CD4-positive, alpha-beta T cell treated with Interleukin-6 at 100 ng/mL for 8 hours (primary cell): ENCODE measurements at places on chromosomes 5 and 9.

DNA sequence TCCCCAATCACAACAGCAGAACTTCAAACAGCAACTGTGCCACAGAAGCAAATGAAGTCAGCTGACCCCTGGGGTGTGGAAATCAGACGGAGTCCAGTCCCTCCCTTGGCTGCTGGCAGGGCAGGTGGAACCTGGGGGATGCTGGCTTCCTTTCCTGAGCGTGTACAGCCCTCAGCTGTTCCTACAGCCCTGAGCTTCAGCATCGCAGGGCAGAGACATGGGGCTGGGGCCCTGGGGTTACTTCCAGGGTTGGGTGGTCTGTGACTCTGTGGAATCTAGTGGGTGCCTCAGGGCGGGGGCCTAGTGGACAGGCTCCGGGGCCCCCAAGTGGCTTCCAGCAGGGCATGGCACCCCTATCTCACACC, 7.3 kb upstream of the RXRA start:
- DNase-seq, result no peak

DNA sequence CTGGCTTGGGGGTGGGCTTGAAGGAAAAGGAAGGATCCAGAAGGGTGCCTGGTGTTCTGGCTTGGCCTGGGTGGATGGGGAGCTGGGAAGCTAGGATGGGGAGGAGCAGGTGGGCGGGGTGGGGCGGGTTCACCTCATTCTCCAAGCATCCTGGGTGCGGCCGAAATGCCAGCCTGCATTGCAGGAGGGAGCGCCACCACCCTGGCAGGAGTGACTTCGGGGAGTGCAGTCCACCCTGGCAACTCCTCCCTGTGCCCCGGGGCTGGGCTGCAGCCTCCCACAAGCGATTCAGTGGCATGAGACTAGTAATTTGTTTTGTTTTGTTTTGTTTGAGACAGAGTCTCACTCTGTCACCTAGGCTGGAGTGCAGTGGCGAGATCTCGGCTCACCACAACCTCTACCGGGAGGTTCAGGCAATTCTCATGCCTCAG, 5.5 kb downstream of the TTC16 start:
- no peak for DNase-seq

DNA sequence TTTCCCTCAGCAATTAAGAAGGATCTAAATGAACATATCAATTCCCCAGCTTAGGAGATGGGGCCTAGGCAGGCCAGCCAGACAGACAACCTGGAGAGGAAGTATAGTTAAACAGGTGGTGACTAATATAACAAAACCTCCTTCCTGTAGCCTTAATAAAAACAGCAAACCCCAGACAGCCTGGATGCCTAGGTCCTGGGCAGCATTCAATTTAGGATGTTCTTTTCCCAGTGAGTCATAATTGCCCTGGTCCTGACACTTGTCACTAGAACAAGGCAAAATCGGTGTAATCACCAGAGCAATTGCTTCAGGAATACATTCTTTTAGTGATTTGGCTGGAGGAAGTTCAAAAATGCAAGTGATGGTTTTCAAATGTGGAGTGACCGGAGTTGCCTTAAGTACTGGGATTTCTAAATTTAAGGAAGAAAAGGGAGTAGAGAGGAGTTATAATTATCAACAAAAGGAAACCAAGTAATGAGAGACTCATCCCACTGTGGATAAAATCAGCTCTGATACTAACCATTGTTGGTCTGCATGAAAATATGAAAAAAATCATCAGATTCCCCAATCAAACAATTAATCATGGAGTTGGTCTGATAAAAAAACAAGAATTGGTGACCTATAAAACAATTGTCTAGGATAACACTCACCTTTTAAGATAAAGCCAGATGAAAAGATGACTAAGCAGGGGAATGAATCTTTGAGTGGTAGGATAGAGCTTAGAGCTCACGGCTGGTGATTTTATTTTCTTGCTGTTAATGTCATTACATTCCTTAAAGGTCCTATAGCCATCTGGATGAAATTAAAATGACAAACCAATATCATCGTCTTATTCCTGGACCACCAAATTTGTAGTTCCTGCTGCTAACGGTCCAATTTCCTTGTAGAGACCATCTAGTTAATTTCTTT, 39.0 kb upstream of the TARS1 start:
- DNase-seq, result no peak

GRCh38 chr9:16459421-16460148, 410.9 kb downstream of the BNC2 start:
- DNase-seq, result no peak

- no peak for DNase-seq
These were observed 1.2 kb upstream of the PHYHD1 start for GRCh38 chr9:128919402-128920089.

DNA sequence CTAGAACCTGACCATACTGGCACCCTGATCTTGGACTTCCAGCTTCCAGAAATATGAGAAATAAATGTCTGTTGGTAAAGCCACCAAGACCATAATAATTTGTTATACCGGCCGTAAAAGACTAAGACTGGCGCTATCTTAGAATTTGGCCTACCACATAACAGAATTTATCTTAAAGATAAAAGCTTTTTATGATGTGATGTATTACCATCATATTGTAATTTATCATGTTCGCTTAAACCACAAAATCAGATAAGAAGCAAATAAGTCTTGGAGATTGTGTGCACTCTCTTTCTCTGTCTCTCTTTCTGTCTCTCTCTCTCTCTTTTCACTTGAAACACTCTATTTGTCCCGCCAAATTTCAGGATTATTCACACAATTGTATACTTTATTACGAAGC, 35.6 kb downstream of the FST start:
- DNase-seq, result no peak

GRCh38 chr5:109529520-109529919, 119.7 kb upstream of the PJA2 start:
- no peak for DNase-seq

- no peak for DNase-seq
These were observed 143.8 kb upstream of the PUM3 start for GRCh38 chr9:2987679-2988078.

- DNase-seq, result no peak
These were observed 530.2 kb downstream of the EBF1 start for GRCh38 chr5:158569534-158569933.
